ENCODE measurements at places on chromosomes 12 and 14.

DNA sequence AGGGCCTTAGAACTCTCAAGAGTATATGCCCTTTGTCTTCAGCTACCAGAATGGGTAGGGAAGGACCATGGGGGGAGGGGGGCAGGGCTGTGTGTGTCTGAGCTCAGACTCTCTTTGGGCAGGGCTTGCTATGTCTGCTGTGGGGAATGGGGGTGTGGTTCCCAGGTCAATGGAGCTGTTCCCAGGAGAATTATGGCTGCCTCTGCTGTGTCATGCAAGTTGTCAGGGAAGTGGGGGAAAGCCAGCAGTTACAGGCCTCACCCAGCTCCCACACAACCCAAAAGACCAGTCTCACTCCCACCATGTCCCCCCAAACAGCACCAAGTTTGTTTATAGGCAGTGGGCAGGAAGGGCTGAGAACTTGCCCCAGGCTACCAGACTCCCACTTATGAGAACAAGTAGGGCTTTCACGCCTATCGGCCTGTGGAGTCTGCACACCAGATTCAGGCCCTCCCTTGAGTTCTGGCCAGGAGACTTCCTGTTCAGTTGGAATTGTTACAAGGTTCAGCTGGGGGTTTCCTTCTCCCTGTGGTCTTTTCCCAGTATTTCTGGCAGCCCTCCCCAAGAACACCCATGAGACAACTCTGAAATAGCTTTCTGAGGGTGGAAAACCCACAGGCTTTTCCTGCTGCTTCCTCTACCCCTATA is 6.1 kb upstream of the SERPINA11 start:
- H3K4me3 ChIP-seq = no peak overlapping the region
- DNase-seq = no peak
- no peak overlapping the region for H3K27ac ChIP-seq
- no peaks in the 10 kb centered on the region for H3K4me1 ChIP-seq
- H3K27me3 ChIP-seq = peaks cover 8% of the 10 kb centered on the region

GRCh38 chr12:67818459-67818903 is 169.9 kb downstream of the DYRK2 start:
- H3K27ac ChIP-seq = no peak overlapping the region
- H3K4me3 ChIP-seq = no peak overlapping the region
- DNase-seq = no peak
- H3K36me3 ChIP-seq = peaks cover 10% of the 10 kb centered on the region

- H3K4me1 ChIP-seq = no peaks in the 10 kb centered on the region
- no peak overlapping the region for H3K27ac ChIP-seq
- H3K27me3 ChIP-seq = peaks cover 56% of the 10 kb centered on the region
- DNase-seq = no peak
- no peak overlapping the region for H3K4me3 ChIP-seq
These were observed 55.2 kb downstream of the FBXL14 start for GRCh38 chr12:1539135-1539534.

DNA sequence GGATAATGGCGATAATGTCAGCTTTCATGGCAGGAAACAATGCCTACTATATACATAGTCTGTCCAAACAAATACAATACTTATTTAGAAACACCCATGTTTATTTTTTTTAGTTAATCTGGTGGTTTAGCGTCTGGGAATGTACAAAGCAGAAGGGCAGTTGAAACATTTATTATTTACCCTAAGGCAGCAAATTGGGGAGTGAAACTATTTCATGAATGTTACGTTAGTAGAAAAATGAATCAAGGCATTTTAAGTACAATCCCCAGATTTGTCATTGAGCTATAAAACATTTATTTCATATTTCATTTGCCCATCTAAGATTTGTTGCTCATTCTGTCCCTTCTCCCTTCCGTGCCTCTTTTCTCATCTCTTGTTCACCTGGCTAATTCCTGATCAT is 87.1 kb upstream of the ATF1 start:
- no peaks in the 10 kb centered on the region for H3K4me1 ChIP-seq
- no peak overlapping the region for H3K27ac ChIP-seq
- no peak overlapping the region for H3K4me3 ChIP-seq

DNA sequence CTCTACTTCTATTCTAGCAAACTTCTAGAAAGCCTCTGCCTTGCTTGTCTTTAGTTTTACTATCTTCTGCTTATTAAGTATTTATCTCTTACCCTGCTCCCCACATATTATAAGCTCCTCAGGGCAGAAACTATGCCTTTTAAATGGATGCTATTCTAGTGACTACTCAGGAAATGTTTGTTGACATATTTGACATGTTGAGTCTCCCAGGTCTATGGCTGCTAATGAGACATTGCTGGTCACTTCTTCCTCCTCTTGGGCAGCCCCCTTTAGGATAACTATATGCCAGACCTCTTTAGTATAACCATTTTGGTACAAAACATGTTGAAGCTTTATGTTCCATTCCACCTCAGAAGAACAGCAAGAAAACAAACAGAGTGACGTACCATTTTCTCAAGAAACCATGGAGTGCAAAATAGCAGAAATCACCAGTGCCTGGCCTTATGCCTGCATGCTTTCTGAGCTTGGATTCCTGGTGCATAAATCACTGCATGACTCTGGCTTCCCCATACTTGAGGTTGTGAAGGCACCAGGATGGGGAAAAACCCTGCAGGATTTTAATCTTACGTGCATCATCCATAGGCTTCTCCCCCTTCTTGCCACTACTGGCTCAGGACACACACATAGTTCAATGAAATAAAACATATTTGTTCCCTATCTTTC is 202.6 kb downstream of the TMX1 start:
- H3K27me3 ChIP-seq = peaks cover 20% of the 10 kb centered on the region
- no peak overlapping the region for H3K27ac ChIP-seq
- no peak for DNase-seq
- H3K4me1 ChIP-seq = no peaks in the 10 kb centered on the region
- H3K36me3 ChIP-seq = no peaks in the 10 kb centered on the region
- no peak overlapping the region for H3K4me3 ChIP-seq
